Muscle of back (tissue), 13 donors: ENCODE measurements at places on chromosomes 13 and 19. TPM values are rescaled to one million over a fixed set of nuclear protein-coding genes. Genes with fewer than 3 reads are reported as not detected.

MEX3D gene
- polyA plus RNA-seq: 19.3 TPM

SELENOV gene
- polyA plus RNA-seq: not detected

EBI3 gene
- 0.82 TPM for polyA plus RNA-seq

SHISA7 gene
- 0.14 TPM for polyA plus RNA-seq

ONECUT3 gene
- polyA plus RNA-seq: 0.03 TPM

ZIC2 gene
- polyA plus RNA-seq: 0.11 TPM

- no peak for DNase-seq
Observed at GRCh38 chr19:18062028-18062427, 24.7 kb downstream of the IL12RB1 start.

DNA sequence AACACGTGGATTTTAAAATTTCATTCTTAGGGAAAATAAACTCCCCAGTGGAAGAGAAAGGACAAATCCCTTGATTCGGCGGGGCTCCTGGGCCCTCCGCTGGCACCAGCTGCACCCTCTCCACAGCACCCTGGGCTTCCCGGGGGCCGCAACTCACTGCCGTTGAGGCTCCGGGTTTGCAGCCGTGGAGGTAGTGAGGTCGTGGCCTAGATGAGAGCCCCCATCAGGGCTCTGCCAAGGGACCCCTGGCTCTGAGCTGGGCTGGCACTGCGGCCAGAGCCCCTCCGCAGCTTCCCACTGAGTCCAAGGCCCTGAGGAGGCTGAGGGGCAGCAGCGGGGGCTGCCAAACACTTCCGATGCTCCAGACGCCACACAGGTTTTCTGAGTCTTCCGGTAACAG, 133.7 kb upstream of the MCF2L start:
- no peak for DNase-seq

DNA sequence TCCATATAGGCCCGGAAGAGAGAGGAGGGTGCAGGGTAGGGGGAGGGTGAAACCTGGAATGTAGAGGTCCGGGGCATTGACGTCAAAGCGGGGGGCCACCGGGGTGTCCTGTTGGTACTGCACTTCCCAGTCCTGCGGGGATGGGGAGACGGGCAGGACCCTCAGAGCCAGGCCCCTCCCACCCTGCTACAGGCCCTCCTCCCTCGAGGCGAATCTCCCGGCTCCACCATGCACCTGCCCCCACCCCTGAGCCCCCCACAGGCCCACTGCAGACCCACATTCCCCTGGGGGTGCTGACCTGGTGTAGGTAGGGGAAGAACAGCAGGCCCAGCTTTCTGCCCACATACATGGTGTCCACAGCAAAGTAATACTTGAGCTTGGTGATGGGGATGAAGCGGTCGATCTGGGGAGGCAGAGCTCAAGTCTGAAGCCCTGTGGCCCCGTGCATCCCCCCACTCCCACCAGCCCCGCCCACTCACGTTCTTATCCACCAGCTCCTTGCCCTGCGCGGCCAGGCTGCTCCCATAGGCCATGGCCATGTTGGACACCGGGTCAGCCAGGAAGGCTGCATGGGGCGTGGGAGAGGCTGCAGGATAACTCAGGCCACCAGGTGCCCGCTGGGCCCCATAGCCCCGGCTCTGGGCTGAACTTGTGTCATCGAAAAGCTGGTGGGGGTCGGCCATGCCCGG, 5.0 kb downstream of the C19orf33 start:
- DNase-seq: no peak

GRCh38 chr13:110328573-110328972, 21.5 kb downstream of the COL4A2 start:
- DNase-seq: no peak

- no peak for DNase-seq
Observed at GRCh38 chr19:10143681-10144080, 24.0 kb upstream of the EIF3G start.

DNA sequence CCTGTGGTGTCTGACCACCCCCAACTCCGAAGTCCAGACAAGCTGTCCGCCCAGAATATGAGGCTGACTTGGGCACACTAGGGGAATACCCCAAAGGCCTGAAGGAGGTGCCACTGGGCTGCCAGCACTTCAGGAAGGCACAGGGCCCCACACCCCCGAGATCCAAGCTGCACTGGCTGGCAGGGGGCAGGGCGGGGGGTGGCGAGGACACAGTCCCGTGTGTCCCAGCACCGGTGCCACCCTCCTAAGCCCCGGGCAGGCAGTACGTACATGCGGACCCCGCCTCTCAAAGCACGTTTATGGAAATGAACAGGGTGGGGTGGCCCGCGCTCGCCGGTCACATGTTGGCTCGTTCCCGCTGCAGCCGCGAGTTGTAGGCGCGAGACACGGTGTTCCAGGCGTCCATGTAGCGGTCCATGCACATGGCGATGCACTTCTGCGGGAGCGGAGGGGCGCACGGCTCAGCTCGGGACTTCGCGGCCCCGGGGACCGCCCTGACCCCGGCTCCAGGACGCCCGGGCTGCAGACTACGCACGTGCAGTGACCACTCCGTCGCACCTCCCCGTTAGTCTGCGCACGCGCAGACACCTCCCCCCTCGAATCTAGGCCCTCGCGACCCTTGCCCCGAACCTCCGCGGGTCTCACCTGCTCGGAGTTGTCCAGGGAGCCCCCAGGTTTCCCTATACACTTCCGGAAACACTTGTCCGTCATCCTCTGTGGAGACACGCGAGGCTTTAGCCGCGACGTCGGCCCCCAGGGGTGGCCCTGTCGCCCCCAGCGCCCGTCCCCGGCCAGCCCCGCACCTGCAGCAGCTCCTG, 566 bp downstream of the TIMM13 start:
- DNase-seq: peak; percentile 63
